B cell (primary cell): ENCODE measurements at places on chromosomes 1 and 21.

GRCh38 chr21:14500873-14501272, 45.2 kb downstream of the SAMSN1 start:
- no peak for DNase-seq

DNA sequence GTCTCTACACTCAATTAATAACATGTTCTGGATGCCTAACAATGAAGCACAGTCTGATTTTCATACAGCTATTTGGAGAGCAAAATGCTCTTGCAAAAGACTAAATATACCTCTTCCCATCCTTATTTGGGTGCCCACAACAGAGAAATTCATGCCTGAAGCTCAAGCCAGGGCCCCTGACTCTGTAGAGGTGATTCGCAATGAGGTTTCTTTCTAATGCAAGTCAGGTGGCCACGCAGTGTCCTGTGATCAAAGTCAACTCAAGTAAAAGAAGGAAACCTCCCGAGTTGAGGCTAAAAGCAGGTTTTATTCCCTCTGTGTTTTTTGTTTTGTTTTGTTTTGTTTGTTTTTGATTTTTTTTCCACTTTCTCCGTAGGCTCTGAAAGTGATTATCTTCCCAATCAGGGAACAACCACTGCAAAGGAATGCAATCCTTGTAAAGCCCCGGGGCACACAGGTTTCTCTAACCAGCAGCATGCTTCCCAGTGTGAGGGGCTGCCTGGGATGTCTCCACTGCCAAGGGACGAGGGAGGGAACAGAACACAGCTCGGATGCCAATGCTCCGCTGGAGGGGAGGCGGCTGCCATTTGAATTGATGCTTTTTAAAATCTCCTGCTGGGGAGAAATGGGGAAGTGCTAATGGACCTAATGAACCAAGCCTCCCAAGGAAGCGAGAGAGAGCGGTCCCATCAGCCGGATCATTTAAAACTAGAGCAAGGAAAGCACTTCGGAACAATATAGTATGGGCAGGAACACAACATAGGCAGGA, 73.8 kb upstream of the SSX2IP start:
- DNase-seq, result no peak

- no peak for DNase-seq
Measured at GRCh38 chr1:43832255-43832654, 101.3 kb upstream of the ARTN start.

DNA sequence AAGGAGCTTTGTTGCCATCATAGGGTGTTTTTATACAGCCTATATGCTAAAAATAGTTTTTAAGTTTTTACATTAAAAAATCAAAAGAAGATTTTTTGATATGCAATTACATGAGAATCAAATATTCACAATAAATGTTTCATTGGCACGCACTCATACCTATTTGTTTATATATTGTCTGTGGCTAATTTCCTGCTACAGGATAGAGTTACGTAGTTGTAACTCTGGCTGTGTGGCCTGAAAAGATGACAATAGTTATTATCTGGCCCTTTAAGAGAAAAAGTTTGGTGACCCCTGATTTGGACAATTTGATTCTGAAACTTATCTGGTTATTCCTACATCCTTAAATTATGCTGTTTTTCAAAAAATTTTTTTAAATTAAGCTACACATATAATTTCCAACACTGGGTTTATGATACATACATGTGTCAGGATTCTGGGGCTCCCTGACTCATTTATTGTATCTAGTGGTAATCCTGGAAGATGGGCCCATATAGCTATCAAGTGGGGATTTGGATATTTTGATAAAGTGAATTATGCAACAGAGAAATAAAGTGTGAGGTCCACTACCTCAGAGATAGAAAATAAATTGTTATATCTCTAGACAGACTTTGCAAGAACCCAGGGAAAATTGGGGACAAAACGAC, 370.2 kb upstream of the LYPLAL1 start:
- no peak for DNase-seq

- no peak for DNase-seq
Measured at GRCh38 chr1:96804648-96805047, 83.1 kb downstream of the PTBP2 start.

GRCh38 chr1:207500306-207500705, 4.3 kb downstream of the CR1 start:
- no peak for DNase-seq

DNA sequence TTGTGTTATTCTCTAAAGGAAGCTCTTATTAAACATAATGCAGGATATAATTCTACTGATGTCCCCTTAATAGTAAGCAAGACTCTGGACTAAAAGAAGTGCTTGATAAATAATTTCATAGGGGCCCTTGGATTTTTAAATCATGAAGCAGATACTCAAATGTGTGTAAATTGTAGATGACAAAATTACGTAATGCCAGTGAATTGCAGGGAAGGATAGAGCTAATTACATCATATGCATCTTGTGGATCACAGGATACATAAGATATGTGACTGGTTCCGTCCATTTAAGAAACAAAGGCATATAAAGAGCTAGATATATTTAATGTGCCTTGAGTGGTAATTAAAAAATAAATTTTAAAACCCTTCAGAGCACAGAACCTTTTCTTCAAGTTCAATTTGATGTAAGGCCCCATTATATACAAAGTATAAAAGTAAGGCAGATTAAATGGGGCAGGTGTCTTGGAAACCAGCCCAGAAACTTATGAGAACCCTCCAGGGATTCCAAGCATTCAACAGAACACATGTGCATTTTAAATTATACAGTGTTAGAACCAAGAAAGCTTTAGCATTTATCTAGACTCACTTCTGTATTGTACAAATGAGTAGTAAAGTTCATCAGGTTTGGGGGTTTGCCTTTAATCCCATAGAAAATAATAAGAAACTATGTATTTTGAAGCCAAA, 190.4 kb downstream of the NCAM2 start:
- no peak for DNase-seq

GRCh38 chr1:68868606-68869005, 371.7 kb upstream of the DEPDC1 start:
- no peak for DNase-seq

- DNase-seq, result no peak
Measured at GRCh38 chr21:14572204-14572780, 26.2 kb upstream of the SAMSN1 start.

DNA sequence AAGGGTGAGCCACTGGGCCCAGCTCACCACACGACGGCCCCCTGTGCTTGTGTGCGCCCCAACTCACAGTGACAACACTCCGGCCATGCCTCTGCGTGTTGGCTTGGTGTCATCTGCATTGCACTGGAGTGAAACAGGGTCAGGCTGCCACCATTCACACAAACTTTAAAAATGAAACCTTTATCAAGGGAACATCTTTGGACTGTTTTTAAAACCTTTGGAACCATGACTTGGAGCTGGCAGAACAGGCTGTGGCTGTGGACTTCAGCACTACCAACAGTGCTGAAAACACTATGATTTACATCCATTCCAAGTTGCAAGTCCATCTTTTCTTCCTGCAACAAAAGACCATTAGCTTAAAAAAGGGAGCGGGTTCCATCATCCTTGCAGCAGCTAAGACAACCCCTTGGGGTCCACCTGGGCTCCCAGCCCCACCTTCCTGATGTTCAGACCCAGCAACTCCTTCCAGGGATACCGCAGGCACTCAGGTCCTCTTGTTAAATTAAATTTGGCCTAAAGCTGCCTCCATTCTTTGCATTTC, 25.6 kb downstream of the POFUT2 start:
- DNase-seq, result no peak

GRCh38 chr1:156901966-156902915, 8.7 kb downstream of the PEAR1 start:
- no peak for DNase-seq

DNA sequence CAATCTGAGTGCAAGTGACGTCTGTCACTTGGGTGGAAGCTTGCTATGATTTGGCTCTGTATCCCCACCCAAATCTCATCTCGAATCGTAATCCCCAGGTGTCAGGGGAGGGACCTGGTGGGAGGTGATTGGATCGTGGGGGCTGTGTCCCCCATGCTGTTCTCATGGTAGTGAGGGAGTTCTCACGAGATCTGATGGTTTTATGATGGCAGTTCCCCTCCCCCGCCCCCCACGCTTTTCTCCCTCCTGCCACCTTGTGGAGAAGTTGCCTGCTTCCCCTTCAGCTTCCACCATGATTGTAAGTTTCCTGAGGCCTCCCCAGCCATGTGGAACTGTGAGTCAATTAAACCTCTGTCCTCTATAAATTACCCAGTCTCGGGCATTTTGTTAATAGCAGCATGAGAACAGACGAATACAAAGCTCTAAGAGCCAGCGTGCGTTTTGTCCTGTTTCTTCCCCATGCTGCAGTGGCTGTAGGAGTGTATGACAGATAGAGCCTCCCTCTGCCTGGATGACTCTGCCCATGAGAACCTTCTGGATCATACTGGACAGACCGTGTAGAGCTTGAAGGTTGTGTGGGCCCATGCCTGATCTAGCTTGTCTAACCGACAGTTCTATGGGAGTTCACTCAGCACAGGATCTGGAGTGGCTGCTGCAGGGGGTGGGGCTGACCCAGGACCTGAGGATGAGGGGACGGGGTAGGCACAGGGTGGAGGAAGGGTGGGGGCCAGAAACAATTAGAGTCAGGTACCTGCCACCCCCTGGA, 139.7 kb upstream of the ERRFI1 start:
- DNase-seq, result no peak

DNA sequence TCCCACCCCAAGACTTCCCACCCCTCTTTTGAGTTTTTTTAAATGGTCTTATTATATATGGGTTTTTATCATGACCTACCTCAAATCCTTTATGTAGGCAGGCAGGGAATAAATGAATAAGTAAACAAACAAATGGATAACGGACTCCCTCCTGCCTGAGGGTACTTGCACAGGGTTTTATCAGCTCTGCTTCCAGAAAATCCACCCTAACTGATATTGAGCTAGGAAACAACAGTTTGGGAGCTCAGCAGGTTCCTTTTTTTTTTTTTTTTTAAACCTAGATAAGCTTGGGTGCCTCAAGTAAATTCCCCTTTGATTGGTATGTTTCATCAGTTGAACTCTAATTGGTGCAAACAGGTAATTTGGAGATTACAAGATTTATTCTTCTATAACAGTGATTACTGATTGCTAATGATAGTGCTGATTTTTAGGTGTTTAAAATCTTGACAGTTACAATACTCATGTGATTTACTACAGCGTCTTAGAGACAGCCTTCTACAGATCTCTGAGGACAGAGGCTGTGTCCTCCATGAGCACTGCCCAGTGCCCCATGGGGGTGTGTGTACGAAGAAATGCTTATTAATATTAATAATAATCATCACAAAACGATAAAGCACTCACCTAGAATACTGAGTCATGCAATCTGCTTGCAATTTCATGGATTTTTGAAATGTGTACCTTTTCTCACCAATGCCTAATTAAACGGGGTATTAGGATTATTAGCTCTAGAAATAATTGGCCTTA, 347.4 kb downstream of the RRAGC start:
- no peak for DNase-seq

DNA sequence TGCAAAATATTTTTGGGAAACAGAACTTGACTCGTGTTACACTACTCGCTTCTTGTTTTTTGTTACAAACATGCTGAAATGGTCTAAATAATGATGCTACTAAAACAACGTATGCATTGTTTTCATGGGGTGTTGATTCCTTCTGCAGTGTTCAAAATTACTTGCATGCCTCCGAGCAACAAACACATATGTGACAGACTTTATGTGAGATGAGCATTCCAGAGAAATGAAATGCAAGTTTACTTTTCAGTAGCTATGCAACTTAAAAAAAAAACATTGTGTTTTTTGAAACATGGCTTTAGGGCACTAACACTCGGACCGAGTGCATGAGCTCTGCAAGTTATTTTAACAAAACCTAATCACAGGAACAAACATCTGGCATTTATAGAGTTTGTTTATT, 84.8 kb downstream of the CAMTA1 start:
- no peak for DNase-seq

GRCh38 chr1:26483980-26484379, 11.7 kb downstream of the HMGN2 start:
- no peak for DNase-seq

DNA sequence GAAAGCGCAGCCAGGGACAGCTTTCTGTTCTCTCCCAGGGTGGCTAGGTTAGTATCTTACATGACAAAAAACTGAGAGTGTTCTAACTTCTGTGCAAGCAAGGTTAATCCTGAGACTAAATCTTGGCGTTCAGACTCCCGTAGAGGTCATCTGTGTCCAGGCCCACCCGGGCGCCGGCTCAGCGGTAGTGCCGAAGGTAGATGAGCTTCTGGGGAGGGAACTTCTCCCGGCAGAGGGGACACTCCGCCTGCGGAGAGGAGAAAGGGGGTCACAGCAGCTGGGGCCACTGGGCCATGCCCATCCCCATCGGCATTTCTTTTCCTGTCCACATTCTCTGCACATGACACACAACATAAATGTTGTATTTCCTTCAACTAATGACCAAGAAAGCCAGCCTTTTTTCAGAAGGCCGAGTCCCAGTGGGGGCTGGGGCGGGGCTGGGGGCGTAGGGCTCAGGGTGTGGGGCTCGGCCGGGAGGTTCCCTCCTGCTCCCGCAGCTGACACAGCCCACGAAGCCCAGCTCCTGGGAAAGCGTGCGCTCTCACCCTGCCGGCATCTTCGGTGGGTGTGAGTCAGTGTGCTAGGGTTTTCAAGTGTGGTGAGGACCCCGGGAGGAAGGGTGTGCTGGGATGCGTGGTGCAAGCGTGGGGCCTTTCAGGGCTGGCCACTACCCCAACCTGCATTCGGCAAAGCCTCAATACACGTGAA, 6.6 kb downstream of the PEX10 start:
- no peak for DNase-seq
